ENCODE measurements at places on chromosomes 12 and 14.

DNA sequence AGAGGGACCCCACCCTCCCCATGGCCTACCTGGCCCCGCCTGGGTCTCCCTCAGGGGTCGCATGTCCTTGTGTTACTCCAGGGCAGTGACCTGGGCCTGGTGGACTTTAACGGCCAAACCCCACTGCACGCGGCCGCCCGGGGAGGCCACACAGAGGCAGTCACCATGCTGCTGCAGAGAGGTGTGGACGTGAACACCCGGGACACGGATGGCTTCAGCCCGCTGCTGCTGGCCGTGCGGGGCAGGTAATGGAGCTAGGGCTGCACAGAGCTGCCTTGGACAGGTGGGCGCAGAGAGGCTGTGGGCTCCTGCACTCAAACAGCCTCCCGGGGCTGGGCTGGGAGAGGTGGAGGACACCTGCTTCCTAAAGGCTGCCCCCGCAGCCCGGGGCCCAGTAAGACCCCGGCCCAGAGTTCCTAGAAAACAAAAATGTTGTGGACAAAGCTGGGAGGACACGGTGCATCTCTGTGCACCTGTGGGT, 21.6 kb downstream of the ASPG start:
- DNase-seq, result no peak

- DNase-seq, result no peak
Observed at GRCh38 chr14:93137864-93138263, 22.1 kb upstream of the ITPK1 start.

DNA sequence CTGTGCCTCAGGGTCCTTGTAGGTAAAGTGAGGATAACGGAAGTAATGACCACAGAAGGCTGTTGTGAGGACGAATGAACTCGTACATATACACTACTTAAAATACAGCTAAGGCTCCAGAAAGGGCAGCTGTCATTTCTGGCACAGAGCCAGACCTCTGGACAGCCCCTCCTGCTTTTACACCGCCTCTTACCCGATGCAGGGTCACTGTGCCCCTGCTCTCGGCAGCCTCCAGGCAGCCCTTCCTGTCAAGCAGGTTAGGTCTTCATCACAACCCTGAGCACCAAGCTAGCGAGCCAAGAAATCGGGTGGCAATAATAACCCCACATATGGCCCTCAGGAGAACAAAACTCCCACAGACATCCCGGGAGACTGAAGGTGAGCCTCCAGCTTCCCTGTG, 8.5 kb downstream of the TMEM229B start:
- DNase-seq, result no peak

DNA sequence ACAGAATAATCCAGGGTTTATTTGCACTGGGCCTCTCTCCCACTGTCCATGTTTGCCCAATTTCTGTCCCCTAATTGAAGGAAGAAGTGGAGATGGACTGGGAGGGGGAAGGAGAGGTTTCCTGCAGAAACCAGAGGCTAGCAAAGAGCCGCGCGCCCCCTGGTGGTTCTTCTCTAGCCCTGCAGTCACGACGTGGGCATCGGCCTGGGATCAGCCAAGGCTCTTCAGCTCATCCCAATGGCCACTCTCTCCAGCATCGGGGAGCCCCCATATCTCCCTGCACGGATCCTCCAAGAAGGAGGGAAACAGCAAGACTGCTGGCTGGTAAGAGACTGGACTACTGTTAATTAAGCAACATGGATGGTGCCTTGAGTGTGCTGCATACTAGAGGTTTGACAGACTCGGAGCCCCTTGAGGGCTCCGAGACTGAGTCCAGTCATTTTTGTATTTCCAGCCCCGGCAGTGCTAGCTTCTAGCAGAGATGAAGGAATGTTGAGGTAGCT, 18.7 kb downstream of the ZBTB39 start:
- DNase-seq, result no peak

All from esophagus squamous epithelium (tissue), 5 donors.